ENCODE measurements at places on chromosomes 1 and 21. TPM values are rescaled to one million over a fixed set of nuclear protein-coding genes. Genes with fewer than 3 reads are reported as not detected.

GRCh38 chr1:234720709-234721441 is 110.9 kb upstream of the IRF2BP2 start:
- DNase-seq, result no peak

- no peak for DNase-seq
Measured at GRCh38 chr1:197776351-197777105, 1.2 kb upstream of the DENND1B start.

DNA sequence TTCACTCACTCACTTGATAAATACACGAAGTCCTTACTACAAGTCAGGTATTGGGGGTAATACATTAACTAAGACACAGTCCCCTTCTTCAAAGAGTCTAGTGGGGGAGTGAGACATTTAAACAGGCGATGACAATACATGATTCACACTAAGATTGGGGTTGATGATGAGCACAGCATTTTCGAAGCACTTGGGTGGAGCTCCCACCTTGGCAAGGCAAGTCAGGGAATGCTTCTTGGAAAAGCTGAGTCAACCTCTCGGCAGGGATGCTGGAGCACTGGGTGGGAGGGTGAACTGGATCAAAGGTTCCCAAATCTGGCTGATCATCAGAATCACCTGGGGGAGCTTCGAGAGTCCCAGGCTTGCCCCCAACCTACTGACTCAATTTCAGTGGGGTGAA is 57.9 kb upstream of the ENAH start:
- DNase-seq, result no peak

DNA sequence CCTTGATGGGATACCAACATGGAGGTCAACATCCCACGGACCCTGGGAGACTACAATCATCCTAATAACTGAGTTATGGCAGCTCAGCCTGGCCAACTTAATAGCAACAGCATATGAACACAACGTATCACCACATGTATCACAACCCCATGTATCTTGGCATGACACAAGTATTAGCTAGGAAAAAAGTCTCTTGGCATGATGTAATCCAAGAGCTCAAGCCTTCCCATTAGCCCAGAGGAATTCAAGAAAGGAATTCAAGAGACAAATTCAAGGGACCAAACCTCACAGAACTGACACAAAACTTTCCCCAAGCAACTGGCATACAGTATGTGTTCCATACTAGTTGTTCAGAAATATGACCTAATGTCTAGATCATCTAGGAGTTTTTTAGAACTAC is 100.9 kb upstream of the HMGB4 start:
- DNase-seq, result no peak

DNA sequence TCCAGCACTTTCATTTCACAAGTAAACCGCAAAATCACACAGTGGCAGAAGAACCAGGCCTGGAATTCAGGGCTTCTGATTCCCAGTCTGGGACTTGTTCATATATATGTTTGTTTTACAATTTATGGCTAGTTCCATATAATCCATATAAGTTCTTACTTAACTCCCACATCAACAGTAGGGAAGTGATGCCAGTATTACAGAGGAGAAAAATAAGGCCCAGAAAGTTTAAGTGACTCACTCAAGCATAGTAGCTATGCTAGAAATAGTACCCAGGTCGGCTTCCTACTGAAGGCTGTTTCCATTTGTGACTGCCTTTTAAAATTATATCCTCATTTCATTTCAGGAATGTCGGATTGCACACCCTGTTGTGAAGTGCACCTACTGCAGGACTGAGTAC is 1.4 kb downstream of the FAM76A start:
- no peak for DNase-seq

GRCh38 chr1:211473823-211474222 is 18.1 kb downstream of the RD3 start:
- DNase-seq, result no peak

DNA sequence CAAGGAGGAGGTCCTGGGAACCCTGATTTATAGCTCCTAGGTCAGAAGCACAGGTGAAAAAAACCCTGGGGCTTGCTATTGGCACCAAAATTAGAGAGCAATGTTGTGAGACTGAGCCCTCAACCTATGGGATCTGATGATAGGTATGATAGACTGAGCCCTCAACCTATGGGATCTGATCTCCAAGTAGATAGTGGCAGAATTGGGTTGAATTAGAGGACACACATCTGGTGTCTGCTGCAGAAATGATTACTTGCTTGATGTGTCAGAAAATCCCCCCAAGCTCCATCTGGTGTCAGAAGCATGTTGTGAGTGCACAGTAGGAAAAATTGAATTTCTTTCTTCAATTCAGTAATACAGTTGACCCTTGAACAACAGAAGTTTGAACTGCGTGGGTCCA is 62.4 kb downstream of the MAP3K21 start:
- DNase-seq, result no peak

DNA sequence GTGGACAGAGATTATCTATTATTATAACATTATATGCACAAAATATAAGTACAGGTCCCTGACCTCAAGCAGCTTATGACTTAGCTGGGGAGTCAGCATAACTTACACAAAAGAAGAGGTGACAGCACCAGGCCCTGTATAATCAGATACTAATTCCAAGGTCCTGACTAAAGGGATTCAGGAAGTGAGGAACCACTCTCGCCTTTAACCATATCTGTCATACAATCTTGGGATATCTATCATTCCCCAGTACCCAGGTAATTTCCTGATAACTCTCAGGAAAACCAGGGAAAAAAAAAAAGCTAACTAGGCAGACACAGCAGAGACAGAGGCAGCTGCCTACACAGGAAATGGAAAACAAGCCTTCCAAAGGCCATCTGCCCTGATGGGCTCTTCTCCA is 78.5 kb upstream of the CAMK1G start:
- no peak for DNase-seq

NAV1 gene
- 24.8 TPM for total RNA-seq

RNU1-3 gene
- 1,905 TPM for total RNA-seq

Measured in Calu3 (cell line).